Frontal cortex (tissue), 4 donors: ENCODE measurements at places on chromosomes 12 and 14.

- DNase-seq, result no peak
Observed at GRCh38 chr14:96629082-96629481, 126.9 kb downstream of the PAPOLA start.

DNA sequence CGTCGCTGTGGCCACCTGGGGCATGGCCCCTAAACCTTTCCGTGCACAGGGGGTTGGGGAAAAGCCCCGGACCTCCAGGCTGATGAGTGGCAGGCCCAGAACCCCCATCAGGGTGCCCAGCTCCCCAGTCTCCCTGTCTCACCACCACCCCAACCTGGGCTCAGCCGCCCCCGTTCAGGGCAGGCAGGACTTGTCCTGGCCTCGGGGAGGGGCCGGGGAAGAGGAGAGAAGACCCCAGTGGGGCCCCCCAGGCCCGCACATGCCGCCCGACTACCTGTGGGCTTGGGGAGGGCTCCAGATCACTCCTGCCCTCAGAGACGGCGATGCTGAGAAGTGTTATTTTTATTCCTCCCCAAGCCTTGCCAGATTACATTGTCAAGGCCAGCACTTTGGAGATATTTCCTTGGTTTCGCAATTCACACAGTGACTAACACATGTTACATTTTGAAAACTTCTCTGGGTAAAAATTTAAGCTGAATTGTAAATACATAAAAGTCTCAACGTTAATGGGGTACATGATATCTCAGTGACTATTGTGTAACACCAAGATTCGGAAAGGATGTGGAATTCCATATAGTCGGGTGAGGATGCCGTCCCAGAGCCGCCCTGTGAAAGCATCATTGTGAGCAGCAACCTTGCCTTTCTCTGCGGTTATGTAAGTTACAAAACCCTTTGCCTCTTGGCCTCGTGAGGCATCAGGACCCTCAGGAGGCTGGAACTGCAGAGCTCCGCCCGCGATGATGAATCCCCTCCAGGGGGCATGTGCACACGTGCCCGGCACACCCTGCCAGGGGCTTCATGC, 85.6 kb upstream of the DIO3 start:
- DNase-seq, result no peak

DNA sequence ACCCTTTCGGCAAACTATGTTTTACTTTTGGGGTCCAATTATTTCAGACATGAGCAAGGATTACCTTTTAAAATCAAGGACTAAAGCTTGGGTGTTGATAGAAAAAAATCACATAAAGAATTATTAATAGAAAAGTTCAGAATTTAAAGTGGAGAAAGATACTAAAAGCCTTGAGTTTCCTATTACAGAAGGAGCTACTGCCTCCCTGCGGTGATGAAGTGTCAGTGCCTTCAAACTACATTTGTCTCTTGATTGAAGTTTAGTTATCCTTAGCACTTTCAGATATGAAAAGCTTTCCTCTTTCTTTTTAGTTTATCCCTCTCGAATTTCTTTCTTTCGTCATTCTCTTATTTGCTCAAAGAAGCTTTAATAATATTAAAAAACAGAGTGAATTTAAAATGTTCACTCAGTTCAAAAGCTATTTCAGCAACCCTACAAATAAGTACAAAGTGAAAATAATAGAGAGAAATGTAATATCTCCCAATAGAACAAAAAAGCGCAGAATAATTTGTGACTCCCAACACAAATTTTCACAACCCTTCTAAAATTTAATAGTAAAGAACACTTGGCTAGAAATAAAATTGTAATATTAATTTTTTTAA, 87.6 kb downstream of the SEC23A start:
- DNase-seq, result peak; percentile 61

- no peak for DNase-seq
Observed at GRCh38 chr14:79740066-79740601, 471.2 kb downstream of the DIO2 start.

DNA sequence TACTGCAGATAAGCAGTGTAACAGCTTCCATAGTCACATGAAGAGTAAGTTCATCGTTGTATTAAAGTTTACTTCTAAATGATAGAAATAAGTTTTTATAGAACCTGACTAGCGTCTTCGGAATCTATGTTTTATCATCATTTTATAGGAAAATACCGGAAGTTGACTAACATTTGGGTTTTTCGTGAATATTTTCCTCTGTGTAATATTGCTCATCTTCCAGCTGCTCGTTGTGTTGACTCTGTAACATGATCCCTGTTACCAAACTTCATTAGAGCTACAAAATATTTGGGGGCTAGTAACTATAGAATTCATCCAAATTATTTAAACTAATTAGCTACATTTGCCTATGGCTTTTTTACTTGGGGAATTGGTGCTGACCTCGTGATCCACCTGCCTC, 37.2 kb downstream of the DDX51 start:
- DNase-seq, result no peak

- no peak for DNase-seq
Observed at GRCh38 chr12:56898938-56899337, 35.3 kb downstream of the SDR9C7 start.

DNA sequence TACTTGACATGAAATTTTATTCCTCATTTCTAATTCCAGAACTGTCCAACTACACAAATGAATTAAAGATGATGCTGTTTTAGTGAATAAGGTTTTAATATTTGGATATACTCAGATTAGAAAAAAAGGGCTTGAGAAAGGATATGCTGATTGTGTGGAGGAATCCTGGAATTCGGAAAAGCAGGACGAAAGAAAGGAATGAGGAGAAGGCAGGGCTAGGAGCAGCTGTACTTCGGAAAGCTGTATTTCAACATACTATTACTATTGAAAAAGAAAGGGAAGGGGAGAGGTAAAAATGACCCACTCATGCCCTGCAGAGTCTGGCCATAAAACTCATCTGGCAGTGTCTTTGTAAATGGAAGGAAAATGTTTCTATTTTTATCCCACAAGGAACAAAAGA, 63.1 kb upstream of the PLBD1 start:
- no peak for DNase-seq

GRCh38 chr12:117498256-117498655, 136.8 kb upstream of the NOS1 start:
- DNase-seq, result no peak

DNA sequence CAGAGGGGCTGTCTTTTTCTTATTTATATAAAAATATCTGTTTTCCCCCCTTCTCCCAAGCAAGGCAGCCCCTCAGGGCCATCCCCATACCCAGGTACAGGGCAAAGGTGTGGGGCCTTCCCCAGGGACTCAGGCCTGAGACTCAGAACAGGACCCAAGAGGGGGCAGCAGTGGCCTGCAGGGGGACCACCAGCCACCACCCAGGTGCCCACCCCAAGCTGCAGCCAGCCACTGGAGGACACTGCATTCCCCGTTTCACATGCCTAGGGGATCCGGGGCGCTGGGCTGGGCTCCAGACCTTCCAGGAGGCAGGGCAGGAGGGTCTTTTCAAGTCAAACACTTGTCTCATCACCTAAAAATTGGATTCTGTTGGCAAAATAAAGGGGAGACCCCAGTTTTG, 83.3 kb downstream of the SCARB1 start:
- no peak for DNase-seq

DNA sequence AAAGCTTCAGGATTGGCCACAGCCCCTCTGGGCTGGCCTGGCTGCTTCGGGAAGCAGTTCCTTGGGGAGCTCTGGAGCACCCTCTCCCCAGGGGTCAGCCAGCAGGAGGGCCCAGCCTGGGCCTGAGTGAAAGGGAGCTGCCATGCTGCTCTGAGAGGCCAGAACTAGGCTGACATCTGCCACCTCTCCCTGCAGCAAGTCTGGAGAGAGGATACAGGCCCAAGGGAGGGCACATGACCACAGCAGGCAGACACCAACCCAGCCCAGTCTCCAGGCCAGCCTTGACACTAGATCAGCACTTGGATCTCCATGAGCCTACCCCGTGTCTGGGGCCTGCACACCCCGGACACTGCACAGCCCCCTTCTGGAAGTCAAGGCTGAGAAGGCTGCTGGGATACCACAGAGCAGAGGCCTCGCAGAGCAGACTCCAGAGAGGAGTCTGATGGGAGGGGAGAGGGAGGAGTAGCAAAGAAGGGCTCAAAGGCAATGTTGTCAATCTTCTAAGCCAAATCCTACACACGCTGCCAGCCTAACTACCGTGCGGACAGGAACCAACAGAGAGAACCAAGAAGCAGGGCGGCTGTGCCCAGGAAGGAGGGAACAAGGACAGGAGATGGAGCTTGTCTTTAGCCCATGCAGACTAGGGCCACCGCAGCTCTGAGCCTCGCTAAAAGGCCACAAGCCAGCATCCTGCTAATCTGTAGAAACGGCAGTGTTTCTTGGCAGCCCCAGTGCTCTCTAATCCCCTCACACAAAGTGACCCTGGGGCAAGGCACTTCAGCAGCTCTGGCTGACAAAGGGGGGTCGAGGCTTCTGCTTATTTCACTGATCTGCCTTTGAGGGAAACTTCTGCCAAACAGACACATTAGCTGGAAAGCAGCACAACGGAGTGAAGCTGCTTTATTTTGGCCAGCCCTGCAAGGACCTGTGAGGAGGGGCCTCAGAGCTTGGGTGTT, 12.9 kb downstream of the COL2A1 start:
- DNase-seq, result no peak

- DNase-seq, result no peak
Observed at GRCh38 chr14:74141703-74142102, 56.9 kb downstream of the LIN52 start.

- DNase-seq, result no peak
Observed at GRCh38 chr12:111033281-111034082, 113.1 kb upstream of the MYL2 start.

DNA sequence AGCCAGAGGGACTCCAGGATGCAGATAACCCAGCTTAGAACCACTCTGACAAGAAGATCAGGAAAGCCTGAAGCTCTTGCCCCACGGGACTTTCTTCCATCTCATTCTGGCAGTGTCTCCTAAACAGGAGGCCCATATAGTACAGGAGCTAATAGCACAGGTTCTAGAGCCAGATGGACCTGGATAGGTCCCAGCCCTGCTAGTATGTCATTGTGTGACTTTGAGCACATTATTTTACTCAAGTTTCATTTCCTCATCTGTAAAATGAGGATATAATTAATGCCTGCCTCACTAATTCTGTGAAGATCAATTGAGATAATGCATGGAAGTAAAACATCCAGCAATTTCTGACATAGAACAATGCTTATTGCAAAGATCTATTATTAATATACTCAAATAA, 66.5 kb upstream of the GZMB start:
- no peak for DNase-seq

GRCh38 chr14:90986510-90986909, 73.9 kb downstream of the RPS6KA5 start:
- DNase-seq, result no peak

DNA sequence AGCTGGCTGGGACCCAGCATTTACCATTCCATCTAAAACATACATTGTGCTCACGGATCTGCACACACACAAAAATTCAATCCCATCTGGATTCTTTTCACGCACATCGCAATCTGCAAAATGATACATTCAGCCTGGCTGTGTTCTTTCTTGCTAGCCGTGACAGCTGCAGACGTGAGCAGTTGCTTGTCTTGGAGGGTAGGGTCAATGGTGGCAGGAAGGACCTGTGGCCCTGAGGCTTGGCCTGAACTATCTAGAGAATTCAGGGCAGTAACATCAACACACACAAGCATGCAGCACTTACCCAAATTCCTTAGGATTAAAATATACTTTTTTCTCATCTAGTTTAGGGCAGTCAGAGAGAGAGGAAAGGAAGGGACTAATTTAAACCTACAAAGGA, 72.0 kb downstream of the DICER1 start:
- no peak for DNase-seq

GRCh38 chr14:102500158-102500662, 9.4 kb downstream of the ANKRD9 start:
- DNase-seq, result peak; percentile 22

GRCh38 chr12:66111605-66112004, 18.9 kb downstream of the LLPH start:
- DNase-seq, result no peak

DNA sequence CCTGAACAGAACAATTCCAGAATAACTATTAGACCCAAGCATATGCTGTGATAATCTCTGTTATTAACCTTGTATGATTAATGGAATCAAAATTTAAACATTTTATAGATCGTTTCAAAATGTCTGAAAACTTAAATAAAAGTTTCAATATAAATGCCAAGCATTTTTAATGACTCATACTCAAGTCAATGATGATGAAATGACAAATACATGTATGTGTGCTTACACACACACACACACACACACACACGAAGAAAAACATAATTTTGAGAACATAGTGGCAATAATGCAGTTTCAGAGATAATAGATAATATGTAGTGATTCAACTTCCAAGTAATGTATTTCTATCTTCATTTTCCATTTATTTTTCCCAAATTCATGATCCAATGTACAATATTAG, 384.9 kb upstream of the FOXG1 start:
- no peak for DNase-seq

GRCh38 chr14:32821964-32822653, 116.6 kb upstream of the NPAS3 start:
- DNase-seq, result no peak

- no peak for DNase-seq
Observed at GRCh38 chr12:116009805-116010204, 267.7 kb downstream of the MED13L start.

DNA sequence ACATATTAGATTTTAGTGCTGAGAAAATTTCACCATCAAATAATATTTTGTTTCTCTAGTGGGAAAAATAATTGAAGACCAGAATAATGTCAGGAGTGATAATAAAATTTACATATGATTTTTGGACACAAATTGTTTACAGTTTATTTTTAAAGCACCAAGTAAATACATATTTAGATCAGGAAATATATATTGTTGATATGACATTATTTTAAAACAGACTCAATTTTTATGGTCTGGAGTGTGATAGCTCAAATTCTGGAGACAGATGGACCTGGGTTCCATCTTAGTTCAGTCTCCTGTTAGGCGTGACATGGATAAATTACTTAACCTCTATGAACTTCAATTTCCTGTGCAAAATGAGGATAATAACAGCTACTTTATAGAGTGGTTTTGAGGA, 135.4 kb downstream of the TPH2 start:
- DNase-seq, result no peak

- no peak for DNase-seq
Observed at GRCh38 chr12:116062698-116063097, 214.8 kb downstream of the MED13L start.

GRCh38 chr12:7146906-7147305, 16.7 kb downstream of the CLSTN3 start:
- DNase-seq, result no peak

- DNase-seq, result no peak
Observed at GRCh38 chr14:87989956-87990299, 3.1 kb downstream of the GALC start.

- DNase-seq, result no peak
Observed at GRCh38 chr12:14999695-15000365, 27.0 kb downstream of the PDE6H start.
